ENCODE measurements at places on chromosomes 2 and 18.

GRCh38 chr18:34258176-34258575, 33.5 kb upstream of the NOL4 start:
- no peak for DNase-seq

GRCh38 chr18:79690586-79691482, 11.2 kb downstream of the CTDP1 start:
- DNase-seq: no peak

- DNase-seq: no peak
Observed at GRCh38 chr2:12486205-12487118, 230.3 kb upstream of the TRIB2 start.

GRCh38 chr2:78749638-78750037, 275.9 kb upstream of the REG3G start:
- no peak for DNase-seq

DNA sequence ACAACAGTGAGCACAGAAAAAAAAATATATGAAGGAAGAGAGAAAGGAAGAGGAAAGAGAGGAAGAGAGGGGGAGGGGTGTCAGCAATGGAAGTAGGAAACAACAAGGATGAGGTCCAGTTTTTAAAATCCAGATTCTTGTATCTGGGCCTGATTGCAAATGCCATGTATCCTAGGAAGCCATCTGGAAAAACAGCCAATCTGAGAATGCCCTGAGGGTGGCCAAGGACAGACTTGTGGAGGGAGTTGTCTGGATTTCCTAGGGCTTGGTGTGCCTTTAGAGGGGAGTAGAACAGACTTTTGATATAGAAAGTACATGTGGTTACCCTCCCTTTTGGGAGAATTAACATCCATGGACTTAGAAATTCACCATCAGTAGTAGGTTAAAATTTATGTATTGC, 47.1 kb downstream of the PRKCE start:
- no peak for DNase-seq

DNA sequence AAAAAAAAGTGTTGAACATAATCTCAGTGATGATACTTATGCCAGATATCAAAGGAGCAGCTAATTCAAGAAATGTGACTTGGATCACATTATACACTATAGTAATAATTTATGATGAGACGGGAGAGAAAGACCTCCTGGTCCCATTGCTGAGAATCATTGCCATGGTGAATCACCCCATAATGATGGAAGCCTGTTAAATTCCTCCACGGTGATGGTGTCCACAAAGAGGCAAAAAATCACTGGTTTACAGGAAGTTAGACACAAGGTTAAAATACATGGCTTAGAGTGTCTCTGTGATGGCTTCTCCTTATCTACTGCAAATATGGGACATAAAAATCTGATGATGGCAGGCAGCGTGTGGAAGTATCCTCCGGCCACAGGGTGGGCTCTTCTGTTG, 210.0 kb downstream of the CDH2 start:
- no peak for DNase-seq

GRCh38 chr2:200125444-200126284, 170.3 kb downstream of the MAIP1 start:
- DNase-seq: no peak

DNA sequence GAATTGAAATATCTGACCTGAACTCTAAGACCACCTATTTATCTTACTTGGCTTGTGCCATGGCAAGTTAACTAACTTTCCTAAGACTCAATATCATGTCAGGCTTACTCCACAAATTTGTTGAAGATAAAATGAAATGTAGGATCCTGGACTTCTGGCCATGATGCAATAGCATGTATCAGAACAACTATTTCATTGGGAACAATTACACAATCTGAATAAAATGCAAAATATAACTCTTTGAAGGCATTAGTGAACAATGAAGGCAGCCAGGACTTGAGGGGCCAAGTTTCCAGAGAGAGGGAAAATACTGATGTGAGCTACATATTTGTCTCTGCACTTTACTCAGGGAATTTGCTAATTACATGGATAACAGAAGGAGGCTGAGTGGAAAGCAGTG, 476.5 kb upstream of the ACVR2A start:
- DNase-seq: no peak

DNA sequence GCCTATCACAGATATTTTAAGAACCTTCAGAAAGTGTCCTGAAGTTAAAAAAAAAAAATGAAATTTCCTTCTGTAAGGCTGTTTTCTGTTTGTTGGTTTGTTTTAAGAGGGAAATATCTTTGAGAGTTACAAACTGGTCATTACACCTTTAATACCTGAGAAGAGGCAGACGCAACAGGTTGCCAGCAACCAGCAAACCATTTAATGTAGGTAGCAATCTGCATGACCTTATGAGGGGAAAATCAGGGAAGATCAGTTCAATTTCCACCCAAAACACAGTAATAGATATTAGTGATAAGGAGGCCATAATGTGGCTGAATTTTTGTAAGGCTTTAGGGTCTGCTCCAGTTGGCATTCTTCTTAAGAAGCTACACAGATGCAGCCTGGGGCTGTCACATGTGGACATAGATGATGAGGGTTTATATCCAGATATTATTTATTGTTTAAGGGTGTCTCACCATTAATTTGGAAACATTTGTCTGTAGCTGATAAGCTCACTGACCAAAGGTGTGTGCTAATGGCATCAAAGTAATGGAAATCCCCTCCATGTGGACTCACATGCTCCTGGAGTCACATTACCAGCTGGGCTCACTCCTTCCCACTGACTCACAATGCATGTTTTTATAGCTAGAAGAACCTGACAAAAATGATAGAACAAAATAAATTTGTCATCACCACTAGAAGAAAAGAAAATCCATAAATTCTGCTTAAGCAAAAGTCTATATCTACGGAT, 83.5 kb upstream of the DTNA start:
- no peak for DNase-seq

- no peak for DNase-seq
Observed at GRCh38 chr2:39304200-39304599, 60.4 kb upstream of the CDKL4 start.

GRCh38 chr2:64243081-64244036, 99.1 kb upstream of the PELI1 start:
- DNase-seq: no peak

DNA sequence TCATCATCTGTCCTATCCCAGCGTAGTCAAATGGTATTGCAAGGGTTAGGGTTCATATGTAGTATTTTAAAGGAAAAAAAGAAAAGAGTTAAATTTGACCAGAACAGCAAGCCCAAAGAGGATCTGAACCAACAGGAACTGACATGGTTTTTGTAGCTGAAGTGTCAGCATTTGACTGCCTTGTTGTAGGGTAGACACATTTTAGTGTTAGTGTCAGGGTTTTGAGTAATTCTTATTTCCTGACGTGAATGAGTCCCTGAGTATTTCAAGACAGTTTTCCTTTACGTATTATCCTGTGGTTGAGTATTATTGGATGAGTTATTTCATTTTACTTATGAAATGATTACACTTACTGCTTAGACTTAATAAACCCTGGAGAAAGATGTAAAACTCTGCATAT, 173.3 kb upstream of the ZEB2 start:
- DNase-seq: no peak

DNA sequence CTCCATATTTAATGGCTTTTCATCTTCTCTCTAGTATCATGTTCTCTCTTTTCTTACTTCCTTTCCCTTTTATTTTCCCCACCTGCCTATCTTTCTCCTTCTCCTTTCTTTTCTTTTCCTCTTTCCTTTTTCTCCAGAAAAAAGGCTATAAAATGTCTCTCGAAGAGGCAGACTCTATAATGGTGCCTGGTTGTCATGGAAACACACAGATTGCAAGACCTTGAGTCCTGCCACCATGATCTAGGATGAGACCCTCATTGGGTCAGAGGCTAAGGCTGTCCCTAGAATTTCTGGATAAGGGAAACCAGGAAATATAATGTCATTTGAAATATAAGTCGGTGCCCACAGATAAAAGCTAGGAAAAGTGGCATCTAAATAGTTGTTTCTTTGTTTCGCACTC, 36.5 kb upstream of the LHCGR start:
- DNase-seq: no peak

- DNase-seq: no peak
Observed at GRCh38 chr2:47798631-47799030, 15.7 kb downstream of the MSH6 start.

- DNase-seq: no peak
Observed at GRCh38 chr2:189609853-189610252, 29.3 kb upstream of the SLC40A1 start.

DNA sequence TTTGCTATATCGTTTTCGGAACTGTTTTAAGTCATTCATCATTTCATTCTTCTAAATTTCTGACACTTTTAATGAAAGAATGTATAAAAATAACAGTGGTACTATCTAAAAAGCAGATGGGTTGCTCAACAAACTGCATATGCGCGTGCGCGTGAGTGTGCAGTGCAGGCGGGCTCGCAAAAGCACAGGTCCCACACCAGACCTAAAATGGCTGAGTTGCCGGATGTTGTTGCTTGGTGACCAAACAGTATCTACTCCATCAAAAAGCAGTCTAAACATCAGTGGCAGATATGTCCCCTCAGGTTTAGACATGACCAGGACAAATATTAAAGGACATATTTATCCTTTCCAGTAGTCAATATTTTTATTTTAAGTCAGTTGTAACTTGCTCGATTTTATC, 5.1 kb downstream of the NOL4 start:
- DNase-seq: no peak
